ENCODE measurements at places on chromosomes 12 and 14.
A peak's percentile ranks its signal among the peaks of the same experiment; 100 is the strongest.

DNA sequence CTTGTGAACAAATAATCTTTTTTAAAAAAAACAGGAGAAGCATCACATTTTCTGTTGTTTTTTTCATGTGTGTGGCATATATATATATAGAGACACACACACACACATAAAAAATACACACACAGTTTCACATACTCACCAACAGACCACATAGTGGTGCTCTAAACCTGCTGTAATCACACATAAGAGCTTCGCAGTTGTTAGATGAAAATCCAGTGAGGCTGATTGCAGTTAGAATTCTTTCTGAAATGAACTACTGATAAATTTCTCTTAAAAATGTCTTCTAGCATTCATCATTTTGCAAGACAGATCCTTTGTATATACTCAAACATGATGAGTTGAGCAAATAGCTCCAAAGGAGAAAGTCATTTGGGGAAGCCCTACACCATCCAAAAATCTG, 434.3 kb upstream of the STXBP6 start:
- H3K27ac ChIP-seq: no peak overlapping the region
- no peaks in the 10 kb centered on the region for H3K36me3 ChIP-seq
- no peak for DNase-seq

DNA sequence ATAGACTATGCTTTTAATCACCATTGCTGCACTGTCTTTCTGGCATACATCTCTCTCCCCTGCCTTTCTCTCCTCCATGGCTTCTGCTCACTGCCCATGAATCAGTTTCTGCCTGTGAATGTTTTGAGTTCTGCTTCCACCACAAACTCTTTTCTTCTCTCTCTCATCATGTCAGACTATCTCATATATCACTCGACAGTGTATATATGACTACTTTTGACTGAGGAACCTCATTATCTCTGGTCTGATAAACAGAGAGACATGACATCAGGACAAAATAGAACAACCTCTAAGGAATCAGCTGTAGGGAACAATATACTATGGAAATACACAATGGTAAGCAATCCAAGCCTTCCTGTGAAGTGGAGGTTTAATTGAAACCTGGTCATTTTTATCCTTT, 177.9 kb downstream of the FOXA1 start:
- DNase-seq: no peak
- H3K4me3 ChIP-seq: no peak overlapping the region
- H3K36me3 ChIP-seq: no peaks in the 10 kb centered on the region
- H3K27me3 ChIP-seq: no peaks in the 10 kb centered on the region
- H3K4me1 ChIP-seq: no peaks in the 10 kb centered on the region

DNA sequence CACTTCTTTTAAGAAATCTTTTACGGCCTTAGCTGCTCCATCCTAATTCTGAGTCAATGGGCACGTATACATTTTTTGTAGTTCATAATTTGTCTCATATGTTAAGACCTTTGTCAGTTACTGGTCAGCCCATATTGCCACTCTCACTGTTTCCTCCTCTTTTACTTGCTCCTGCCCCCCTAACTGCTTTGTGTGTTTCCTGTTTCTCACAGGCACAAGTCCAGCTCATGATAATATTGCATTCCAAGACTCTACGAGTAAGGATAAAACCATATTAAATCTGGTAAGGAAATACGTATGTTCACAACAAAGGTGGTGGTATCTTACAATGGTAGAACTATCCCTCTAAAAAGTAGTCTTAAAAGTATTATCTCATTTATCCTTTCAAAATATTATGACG, 111.7 kb downstream of the DNAI7 start:
- no peak for DNase-seq
- H3K36me3 ChIP-seq: no peaks in the 10 kb centered on the region
- H3K27me3 ChIP-seq: no peaks in the 10 kb centered on the region
- no peak overlapping the region for H3K4me3 ChIP-seq
- H3K4me1 ChIP-seq: no peaks in the 10 kb centered on the region

GRCh38 chr14:28758885-28759652, 7.5 kb upstream of the FOXG1 start:
- H3K27me3 ChIP-seq: peaks cover 95% of the 10 kb centered on the region
- DNase-seq: no peak
- no peak overlapping the region for H3K4me3 ChIP-seq
- H3K4me1 ChIP-seq: no peaks in the 10 kb centered on the region

GRCh38 chr12:77796775-77797174, 33.9 kb upstream of the NAV3 start:
- DNase-seq: no peak
- no peaks in the 10 kb centered on the region for H3K27me3 ChIP-seq
- H3K4me3 ChIP-seq: no peak overlapping the region
- peaks cover 1% of the 10 kb centered on the region for H3K36me3 ChIP-seq

DNA sequence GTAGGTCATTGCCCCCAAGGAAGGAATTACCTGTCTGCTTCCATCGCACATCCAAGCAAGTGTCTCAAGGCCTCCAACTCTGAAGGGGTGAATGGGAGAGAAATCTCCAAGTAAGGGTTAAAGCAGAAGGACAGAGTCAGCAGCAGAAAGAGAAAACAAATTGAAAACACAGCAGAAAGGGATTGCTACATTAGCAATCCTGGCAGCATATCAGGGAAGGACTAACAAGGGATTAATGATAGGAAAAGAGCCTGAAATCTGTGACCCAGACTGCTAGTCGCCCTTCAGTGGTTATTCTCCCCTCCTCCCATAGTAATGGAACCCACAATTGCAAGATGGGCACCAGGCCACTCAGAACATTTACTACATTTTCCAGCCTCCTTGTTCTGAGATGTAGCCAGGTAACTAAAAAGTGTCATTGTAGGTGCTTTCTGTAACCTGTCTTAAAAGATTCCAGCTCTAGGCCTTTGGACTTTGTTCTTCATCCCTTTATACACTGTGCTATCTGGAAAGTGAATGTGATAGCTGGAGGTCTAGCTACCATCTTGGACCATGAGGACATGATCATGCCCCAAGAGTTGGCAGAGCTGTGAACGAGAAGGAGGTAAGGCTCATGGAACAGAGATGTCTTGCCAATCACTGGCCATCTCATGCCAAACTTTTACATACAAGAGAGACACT, 36.0 kb downstream of the MAP3K9 start:
- DNase-seq: no peak
- no peaks in the 10 kb centered on the region for H3K36me3 ChIP-seq
- no peak overlapping the region for H3K4me3 ChIP-seq
- H3K27ac ChIP-seq: no peak overlapping the region
- peaks cover 8% of the 10 kb centered on the region for H3K4me1 ChIP-seq

DNA sequence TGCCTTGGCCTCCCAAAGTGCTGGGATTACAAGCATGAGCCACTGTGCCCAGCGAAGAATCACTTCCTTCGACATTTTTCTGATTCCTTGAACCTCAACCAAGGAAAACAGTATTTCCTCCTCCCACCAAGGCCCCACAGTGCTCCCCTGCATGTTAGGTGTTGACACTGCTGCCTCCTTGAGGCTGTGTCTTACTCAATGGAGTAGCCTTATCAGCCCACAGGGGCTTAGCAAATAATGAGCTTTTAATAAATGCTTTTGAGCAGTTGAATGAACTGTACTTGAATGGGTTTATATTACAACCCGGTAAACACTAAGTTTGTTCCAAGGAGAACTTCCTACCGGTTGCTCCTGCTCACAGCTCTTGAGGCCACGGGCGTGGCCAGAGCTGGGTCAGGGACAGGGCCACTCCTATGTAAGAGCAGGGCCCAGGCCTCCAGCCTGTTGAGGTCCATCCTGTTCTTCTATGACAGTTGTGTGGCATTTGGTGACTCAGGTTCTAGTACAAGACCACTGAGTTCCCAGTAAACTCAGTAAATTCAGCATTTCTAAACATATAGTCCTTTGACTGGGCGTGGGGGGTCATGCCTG, 36.8 kb upstream of the TUBA1A start:
- no peak overlapping the region for H3K27ac ChIP-seq
- H3K4me1 ChIP-seq: peaks cover 9% of the 10 kb centered on the region
- no peak overlapping the region for H3K4me3 ChIP-seq
- DNase-seq: no peak
- no peaks in the 10 kb centered on the region for H3K36me3 ChIP-seq

GRCh38 chr12:31560516-31560915, 30.4 kb downstream of the DENND5B start:
- H3K27me3 ChIP-seq: no peaks in the 10 kb centered on the region
- H3K4me3 ChIP-seq: no peak overlapping the region
- peak overlapping the region; percentile 30 for H3K27ac ChIP-seq
- no peaks in the 10 kb centered on the region for H3K36me3 ChIP-seq

- H3K27me3 ChIP-seq: no peaks in the 10 kb centered on the region
- no peaks in the 10 kb centered on the region for H3K36me3 ChIP-seq
- no peak overlapping the region for H3K4me3 ChIP-seq
- H3K27ac ChIP-seq: no peak overlapping the region
- DNase-seq: no peak
- H3K4me1 ChIP-seq: no peaks in the 10 kb centered on the region
Measured at GRCh38 chr14:60904381-60904780, 76.5 kb downstream of the TRMT5 start.

DNA sequence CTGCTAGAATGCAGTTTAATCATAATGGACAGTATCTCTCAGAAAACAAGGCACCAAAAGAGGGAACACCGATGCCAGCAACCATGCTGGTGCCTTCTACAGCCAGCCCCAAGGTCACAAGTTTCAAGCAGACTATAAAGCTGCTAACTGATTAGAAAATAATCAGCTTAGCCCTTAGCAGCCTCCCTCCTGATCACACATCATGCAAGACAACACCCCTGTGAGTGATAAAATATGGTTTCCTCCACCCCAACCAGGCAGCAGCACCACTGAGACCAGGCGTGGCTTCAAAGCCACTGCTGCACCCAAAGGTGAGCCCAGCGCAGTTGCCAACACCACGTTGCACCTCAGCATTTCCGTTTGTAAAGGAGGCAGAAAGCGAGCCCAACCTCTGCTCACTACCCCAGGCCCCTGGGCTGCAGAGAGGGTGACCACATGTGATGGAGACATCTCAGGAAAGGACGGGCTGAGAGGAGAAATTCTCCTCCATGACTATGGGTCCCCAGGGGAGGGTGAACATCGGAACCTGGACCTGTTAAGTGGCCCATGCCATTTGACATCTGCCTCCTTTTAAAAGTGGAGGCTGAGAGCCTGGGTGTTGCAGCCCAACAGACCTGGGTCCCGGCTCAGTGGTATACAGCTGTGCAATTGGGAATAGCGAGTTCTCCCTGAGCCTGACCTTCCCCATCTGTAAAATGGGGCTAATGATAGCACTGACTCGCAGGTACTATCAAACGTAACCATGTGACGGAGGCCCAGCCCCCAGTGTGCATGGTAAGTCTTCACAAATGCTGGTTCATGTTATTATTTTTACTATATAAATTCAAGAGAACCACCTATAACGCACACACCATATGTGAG, 11.5 kb downstream of the ZFP36L1 start:
- H3K36me3 ChIP-seq: no peaks in the 10 kb centered on the region
- DNase-seq: no peak

GRCh38 chr14:75221797-75222196, 45.4 kb upstream of the TMED10 start:
- H3K36me3 ChIP-seq: no peaks in the 10 kb centered on the region
- peaks cover 3% of the 10 kb centered on the region for H3K27me3 ChIP-seq
- peaks cover 4% of the 10 kb centered on the region for H3K4me1 ChIP-seq
- no peak overlapping the region for H3K4me3 ChIP-seq
- H3K27ac ChIP-seq: no peak overlapping the region
- no peak for DNase-seq

GRCh38 chr12:7645395-7646177, 20.1 kb downstream of the APOBEC1 start:
- no peak overlapping the region for H3K27ac ChIP-seq
- H3K4me1 ChIP-seq: peaks cover 6% of the 10 kb centered on the region
- no peak overlapping the region for H3K4me3 ChIP-seq
- H3K36me3 ChIP-seq: no peaks in the 10 kb centered on the region

- DNase-seq: no peak
- H3K4me3 ChIP-seq: no peak overlapping the region
- H3K27me3 ChIP-seq: no peaks in the 10 kb centered on the region
- no peaks in the 10 kb centered on the region for H3K36me3 ChIP-seq
- peaks cover 10% of the 10 kb centered on the region for H3K4me1 ChIP-seq
- no peak overlapping the region for H3K27ac ChIP-seq
Measured at GRCh38 chr12:104575442-104576186, 118.9 kb downstream of the CHST11 start.

- no peak overlapping the region for H3K27ac ChIP-seq
- H3K4me1 ChIP-seq: no peaks in the 10 kb centered on the region
- DNase-seq: no peak
- no peak overlapping the region for H3K4me3 ChIP-seq
- H3K36me3 ChIP-seq: no peaks in the 10 kb centered on the region
Measured at GRCh38 chr12:89173096-89173495, 179.2 kb downstream of the DUSP6 start.

DNA sequence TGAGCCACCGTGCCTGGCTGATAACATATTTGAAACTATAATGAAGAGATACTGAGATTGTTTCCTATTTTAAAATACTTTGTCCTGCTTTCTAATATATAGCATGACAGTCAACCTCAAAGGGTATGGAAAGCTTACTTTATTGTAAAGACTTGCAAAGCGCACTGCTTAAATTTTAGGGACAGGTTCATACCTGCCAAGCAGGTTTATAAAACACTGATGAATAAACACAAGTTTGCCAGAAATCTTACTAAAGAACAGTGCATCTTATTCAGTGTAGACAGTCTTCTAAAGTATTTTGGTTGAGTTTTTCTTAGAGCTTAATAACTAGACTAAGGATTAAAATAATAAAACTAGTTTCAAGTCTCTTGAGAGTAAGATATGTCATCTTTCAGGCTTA, 4.8 kb downstream of the C12orf71 start:
- no peaks in the 10 kb centered on the region for H3K27me3 ChIP-seq
- H3K27ac ChIP-seq: no peak overlapping the region
- no peak for DNase-seq
- no peaks in the 10 kb centered on the region for H3K36me3 ChIP-seq
- H3K4me1 ChIP-seq: no peaks in the 10 kb centered on the region

- no peak overlapping the region for H3K27ac ChIP-seq
- H3K4me3 ChIP-seq: no peak overlapping the region
- no peak for DNase-seq
- peaks cover 4% of the 10 kb centered on the region for H3K36me3 ChIP-seq
- no peaks in the 10 kb centered on the region for H3K27me3 ChIP-seq
Measured at GRCh38 chr12:30725739-30726138, 29.0 kb downstream of the CAPRIN2 start.

DNA sequence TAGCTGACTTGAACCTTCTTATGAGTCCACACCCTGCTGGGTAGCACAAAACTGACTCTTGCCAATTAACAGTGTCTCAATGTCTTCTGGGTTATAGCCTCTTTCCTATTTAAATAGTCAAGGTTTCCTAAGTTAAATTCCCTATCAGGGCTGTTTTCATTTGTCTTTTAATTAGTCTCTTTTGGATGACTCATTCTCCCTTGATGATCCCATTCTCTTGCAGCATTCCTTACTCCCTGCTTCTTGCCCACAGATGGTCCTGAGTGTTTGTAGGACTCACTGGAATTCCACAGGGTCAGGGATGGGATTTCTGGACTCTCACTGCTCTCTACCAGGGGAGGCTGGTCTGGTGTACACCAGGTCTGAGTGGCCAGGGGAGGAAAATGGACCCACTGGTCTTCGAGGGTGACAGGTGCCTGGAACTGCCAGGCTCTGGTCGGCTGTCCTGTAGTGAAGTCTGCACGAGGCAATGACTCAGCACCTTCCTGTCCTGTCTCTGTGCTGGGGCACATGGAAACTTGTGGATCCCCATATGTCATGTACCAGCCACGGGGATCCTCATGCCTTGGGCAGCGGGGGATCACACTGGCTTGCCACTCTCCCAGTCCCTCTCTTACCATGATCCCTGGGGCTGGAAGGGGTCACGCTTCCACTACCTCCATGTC, 236.5 kb upstream of the PELI2 start:
- H3K27ac ChIP-seq: no peak overlapping the region
- DNase-seq: no peak
- H3K27me3 ChIP-seq: no peaks in the 10 kb centered on the region
- H3K36me3 ChIP-seq: no peaks in the 10 kb centered on the region

Data from neuronal stem cell (in vitro differentiated cells).